Thoracic aorta (tissue), 2 donors: ENCODE measurements at places on chromosomes 6 and 20.

DNA sequence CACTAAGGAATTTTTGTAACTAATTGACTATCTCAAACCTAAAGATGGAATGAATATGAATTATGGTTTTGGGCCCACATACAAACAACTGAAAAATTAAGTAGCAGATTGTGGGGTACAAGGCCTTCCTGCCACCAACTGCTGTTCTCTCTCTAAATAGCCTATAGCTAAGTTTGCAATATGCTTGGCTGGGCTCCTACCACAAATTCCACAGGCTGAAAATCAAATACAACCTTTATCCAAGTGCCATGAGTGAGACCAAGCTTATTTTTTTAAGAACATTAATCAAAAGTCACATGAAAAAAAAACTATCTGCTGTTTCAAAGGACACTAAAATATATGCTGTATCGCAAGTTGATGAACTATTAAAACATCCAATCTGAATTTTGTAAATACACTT is 52.1 kb downstream of the TENT5A start:
- no peak overlapping the region for H3K27ac ChIP-seq
- H3K4me3 ChIP-seq: no peak overlapping the region
- peaks cover 7% of the 10 kb centered on the region for H3K4me1 ChIP-seq
- no peak for DNase-seq

- DNase-seq: no peak
- no peaks in the 10 kb centered on the region for H3K27me3 ChIP-seq
- no peak overlapping the region for H3K27ac ChIP-seq
- peaks cover 75% of the 10 kb centered on the region for H3K4me1 ChIP-seq
- H3K4me3 ChIP-seq: no peak overlapping the region
- H3K36me3 ChIP-seq: no peaks in the 10 kb centered on the region
Observed at GRCh38 chr6:37845930-37846329, 26.4 kb downstream of the ZFAND3 start.

DNA sequence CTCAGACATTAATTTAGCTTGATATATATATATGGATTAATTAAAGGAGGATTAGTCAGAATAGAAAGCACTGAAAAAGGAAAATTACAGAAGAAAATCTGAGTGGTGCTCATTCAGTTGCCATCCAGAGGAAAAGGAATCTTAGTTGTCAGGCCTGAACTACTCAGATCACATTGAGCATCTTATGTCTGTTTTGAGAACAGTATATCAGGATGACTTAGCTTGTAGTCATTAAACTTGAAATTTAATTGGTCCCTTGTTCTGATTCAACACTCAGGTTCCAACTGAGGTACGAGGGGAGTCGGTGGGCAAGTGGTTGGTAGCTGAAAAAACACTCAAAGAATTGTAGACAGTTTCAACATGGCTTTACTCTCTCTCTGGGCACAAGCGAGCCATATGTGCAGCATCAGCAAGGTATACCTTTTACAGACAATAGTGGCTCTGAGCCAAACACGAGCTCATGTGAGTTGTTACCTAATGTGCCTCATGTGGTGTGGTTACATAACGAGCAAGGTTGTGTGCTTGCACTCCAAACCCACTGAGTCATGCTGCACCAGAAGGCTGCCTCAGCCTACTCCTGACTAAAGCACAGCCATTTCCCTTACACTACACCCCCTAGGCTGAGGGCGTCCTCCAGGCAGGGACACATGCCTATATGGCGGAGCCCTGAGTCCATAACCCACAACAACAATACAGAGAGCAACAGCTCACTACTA is 73.0 kb upstream of the HMGN3 start:
- no peak overlapping the region for H3K27ac ChIP-seq
- no peaks in the 10 kb centered on the region for H3K4me1 ChIP-seq
- no peaks in the 10 kb centered on the region for H3K27me3 ChIP-seq
- H3K36me3 ChIP-seq: no peaks in the 10 kb centered on the region
- no peak overlapping the region for H3K4me3 ChIP-seq

GRCh38 chr20:57465943-57466342 is 59.0 kb downstream of the CTCFL start:
- no peaks in the 10 kb centered on the region for H3K36me3 ChIP-seq
- H3K27me3 ChIP-seq: no peaks in the 10 kb centered on the region
- no peak overlapping the region for H3K4me3 ChIP-seq
- no peak overlapping the region for H3K27ac ChIP-seq
- DNase-seq: no peak
- H3K4me1 ChIP-seq: peaks cover 7% of the 10 kb centered on the region

DNA sequence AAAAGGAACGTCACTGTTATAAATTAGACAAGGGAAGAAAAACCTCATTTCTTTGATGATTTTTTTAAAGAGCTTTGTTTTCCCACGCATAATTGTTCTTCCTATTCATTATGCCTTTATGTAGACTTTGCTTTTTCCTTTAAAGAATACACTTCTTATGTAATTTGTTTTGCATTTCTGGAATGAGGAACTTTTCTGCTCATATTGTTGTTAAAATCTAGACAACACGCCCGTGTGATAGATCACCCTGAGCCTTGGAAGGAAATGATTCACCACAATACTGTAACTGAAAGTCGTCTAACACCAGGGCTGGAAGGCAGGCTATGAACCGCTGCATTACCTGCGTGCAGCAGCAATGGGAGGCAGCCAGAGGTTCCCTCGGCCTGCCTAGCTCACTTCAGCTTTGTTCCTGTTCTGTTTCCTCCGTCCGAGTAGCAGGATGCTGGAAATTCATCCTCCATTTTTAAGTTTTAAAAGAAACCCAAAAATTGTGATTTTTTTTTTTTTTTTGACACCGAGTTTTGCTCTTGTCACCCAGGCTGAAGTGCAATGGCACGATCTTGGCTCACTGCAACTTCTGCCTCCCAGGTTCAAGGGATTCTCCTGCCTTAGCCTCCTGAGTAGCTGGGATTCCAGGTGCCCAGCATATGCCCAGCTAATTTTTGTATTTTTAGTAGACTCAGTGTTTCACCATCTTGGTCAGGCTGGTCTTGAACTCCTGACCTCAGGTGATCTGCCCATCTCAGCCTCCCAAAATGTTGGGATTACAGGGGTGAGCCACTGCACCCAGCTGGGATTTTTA is 49.6 kb upstream of the ZNF217 start:
- no peak overlapping the region for H3K27ac ChIP-seq
- DNase-seq: no peak
- no peaks in the 10 kb centered on the region for H3K36me3 ChIP-seq
- H3K4me1 ChIP-seq: peaks cover 12% of the 10 kb centered on the region

GRCh38 chr6:27562027-27562410 is 89.1 kb upstream of the ZNF184 start:
- H3K4me3 ChIP-seq: no peak overlapping the region
- H3K27me3 ChIP-seq: no peaks in the 10 kb centered on the region
- H3K36me3 ChIP-seq: no peaks in the 10 kb centered on the region
- H3K27ac ChIP-seq: no peak overlapping the region
- DNase-seq: no peak
- H3K4me1 ChIP-seq: no peaks in the 10 kb centered on the region

GRCh38 chr20:822651-823573 is 10.6 kb upstream of the FAM110A start:
- no peaks in the 10 kb centered on the region for H3K4me1 ChIP-seq
- no peak overlapping the region for H3K4me3 ChIP-seq
- no peaks in the 10 kb centered on the region for H3K27me3 ChIP-seq
- no peak for DNase-seq
- H3K27ac ChIP-seq: no peak overlapping the region
